ENCODE measurements at places on chromosomes 2 and 18. TPM values are rescaled to one million over a fixed set of nuclear protein-coding genes. Genes with fewer than 3 reads are reported as not detected.

GRCh38 chr2:121372082-121372481, 87.1 kb upstream of the TFCP2L1 start:
- H3K4me1 ChIP-seq = no peaks in the 10 kb centered on the region
- no peak overlapping the region for H3K4me3 ChIP-seq
- peaks cover 16% of the 10 kb centered on the region for H3K36me3 ChIP-seq
- no peak for DNase-seq

- no peaks in the 10 kb centered on the region for H3K4me1 ChIP-seq
- DNase-seq = no peak
- H3K4me3 ChIP-seq = no peak overlapping the region
- no peak overlapping the region for H3K27ac ChIP-seq
Measured at GRCh38 chr2:29492701-29493100, 377.5 kb downstream of the CLIP4 start.

DNA sequence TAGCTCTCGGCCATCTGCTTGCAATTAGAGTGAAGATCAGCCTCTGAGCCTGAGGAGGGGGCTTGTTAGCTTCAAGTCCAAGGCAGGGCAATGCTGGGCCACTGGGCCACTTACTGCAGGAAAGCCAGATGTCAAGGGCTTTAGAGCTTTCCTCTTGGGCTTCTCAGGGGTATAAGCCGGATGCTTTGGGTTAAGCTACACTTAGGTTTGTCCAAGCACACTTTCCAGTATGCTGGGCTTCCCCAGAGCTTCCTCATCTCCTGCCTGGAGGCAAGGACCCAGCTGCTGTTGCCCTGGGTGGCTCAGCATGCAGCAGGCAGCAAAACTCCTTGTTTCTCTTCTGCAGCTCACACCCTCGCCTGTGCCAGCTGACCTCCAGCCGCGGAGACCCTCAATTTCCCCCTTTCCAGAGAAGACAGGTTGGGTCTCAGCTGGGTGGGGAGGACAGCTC, 29.0 kb upstream of the ATOH8 start:
- no peaks in the 10 kb centered on the region for H3K27me3 ChIP-seq
- DNase-seq = no peak

GRCh38 chr2:163345795-163346573, 389.8 kb downstream of the FIGN start:
- no peaks in the 10 kb centered on the region for H3K27me3 ChIP-seq
- no peak overlapping the region for H3K4me3 ChIP-seq
- peaks cover 3% of the 10 kb centered on the region for H3K4me1 ChIP-seq
- H3K27ac ChIP-seq = no peak overlapping the region

GRCh38 chr2:178280244-178280852, 86.0 kb downstream of the OSBPL6 start:
- peak; percentile 74 for DNase-seq
- no peak overlapping the region for H3K4me3 ChIP-seq
- H3K4me1 ChIP-seq = peaks cover 33% of the 10 kb centered on the region
- H3K27me3 ChIP-seq = no peaks in the 10 kb centered on the region
- H3K27ac ChIP-seq = no peak overlapping the region

DNA sequence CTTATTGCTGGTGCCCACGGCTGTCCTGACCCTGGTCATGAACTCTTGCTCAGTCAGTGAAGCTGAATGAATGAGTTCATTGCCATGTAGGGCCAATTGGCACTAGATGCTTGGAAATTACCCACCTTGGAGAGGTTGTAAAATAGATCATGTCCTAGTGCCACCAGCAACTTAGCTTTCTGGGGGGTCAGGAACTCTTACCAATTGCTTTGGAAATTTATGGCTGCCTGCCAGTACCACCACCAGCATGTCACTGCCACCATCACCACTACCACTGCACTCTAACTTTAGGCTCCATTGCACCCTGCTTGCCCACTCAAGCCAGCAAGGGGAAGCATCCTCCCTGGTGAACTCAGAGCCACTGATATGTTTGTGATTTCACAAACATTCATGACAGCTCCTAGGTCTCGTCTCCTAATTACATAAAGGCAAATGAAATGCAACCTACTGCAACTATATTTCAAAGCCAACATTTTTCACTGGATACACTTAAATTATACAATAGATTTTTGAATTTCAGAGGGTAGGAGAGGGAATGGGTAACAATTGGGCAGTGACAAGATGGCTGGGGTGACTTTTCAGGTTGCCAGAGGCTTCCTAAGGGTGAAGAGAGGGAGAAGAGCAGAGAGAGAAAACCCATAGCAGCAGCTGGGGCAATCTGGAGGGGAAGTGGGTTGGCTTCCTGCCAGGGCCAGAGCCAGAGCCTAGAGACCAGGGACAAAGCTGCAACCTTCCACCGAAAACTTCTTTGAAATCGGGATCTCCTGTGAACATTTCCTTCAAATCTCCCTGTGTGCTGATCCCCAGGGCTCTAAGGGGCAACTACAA, 3.5 kb upstream of the EMILIN1 start:
- DNase-seq = peak; percentile 66
- H3K27me3 ChIP-seq = no peaks in the 10 kb centered on the region
- no peak overlapping the region for H3K4me3 ChIP-seq
- peaks cover 3% of the 10 kb centered on the region for H3K36me3 ChIP-seq

- no peak overlapping the region for H3K4me3 ChIP-seq
- peaks cover 20% of the 10 kb centered on the region for H3K4me1 ChIP-seq
- H3K27me3 ChIP-seq = no peaks in the 10 kb centered on the region
- H3K36me3 ChIP-seq = peaks cover 66% of the 10 kb centered on the region
- DNase-seq = no peak
Measured at GRCh38 chr2:165889158-165889557, 64.4 kb downstream of the TTC21B start.

DNA sequence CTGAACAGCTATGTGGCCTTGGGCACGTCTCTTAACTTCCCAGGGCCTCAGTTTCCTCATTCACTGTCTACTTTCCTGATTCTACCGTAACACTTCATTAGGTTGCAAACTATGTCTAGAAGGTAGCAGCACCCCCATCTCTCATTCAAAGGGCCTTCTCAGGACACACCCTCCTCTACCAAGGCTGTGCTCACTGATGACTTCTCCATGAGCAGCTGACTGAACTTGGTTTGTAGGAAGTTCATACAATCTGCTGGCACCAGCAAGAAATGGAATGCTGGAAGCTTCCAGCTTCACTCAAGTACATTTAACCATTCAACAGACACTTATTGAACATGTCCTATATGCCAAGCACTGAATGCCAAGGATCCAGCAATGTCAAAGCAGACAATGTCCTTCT, 250.8 kb upstream of the CTAGE1 start:
- H3K27me3 ChIP-seq = peaks cover 11% of the 10 kb centered on the region
- no peak overlapping the region for H3K27ac ChIP-seq
- H3K4me1 ChIP-seq = no peaks in the 10 kb centered on the region
- H3K36me3 ChIP-seq = no peaks in the 10 kb centered on the region
- DNase-seq = no peak

DNA sequence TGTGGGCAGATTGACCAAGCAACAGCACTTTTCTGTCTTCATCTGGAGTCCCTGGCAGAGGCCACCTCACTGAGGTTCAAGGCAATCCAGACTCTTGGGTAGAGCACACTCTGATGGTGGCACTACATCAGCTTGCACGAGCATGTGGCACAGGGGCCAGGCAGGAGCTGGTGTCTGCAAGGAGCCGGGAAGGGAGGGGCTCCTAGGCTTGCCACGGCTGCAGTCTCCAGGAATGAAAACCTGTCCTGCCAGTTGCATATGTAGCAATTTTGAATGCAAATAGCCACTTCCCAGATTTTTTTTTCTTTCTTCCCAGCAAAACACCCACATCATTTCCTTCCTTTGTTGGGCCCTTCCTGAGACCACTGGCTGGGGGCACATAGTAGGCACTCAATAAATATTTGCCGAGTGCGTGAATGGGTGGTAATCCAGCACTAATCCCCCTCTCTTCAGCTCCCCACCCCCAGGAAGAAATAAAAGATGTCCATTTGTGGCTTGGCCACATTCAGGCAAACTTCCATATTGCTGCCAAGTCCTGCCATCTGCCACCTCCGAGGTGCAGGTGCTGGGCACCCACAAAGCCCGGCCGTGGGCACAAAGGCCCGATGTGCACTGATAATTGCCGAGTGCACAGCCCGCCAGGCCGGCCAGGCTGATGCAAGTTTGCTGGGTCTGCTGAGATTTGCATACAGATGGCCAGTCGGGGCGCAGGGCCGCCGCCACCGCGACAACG, 72.4 kb downstream of the MYCN start:
- H3K27me3 ChIP-seq = no peaks in the 10 kb centered on the region
- no peak overlapping the region for H3K4me3 ChIP-seq
- H3K36me3 ChIP-seq = no peaks in the 10 kb centered on the region
- no peaks in the 10 kb centered on the region for H3K4me1 ChIP-seq
- no peak for DNase-seq
- no peak overlapping the region for H3K27ac ChIP-seq

DNA sequence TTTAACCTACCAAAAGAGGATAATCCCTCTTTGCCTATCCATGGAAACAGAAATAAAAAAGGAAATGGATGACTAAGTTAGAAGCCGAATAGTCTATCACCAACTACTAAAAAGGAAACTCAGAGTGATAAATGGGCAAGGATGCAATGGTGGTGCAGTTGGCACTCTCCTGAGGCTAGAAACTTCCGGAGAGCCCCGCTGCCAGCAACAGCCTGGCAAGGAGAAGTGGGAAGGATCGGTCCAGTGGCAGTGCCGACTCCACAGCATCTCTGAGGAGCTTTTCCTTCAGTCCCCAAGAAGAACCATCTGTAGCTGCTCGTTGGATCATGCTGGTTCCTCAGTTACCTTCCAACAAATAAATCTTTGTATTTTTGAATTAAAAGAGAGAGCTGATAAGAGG, 74.7 kb downstream of the DPP4 start:
- no peak for DNase-seq
- no peaks in the 10 kb centered on the region for H3K27me3 ChIP-seq
- H3K27ac ChIP-seq = no peak overlapping the region
- H3K4me1 ChIP-seq = no peaks in the 10 kb centered on the region
- H3K36me3 ChIP-seq = no peaks in the 10 kb centered on the region

DNA sequence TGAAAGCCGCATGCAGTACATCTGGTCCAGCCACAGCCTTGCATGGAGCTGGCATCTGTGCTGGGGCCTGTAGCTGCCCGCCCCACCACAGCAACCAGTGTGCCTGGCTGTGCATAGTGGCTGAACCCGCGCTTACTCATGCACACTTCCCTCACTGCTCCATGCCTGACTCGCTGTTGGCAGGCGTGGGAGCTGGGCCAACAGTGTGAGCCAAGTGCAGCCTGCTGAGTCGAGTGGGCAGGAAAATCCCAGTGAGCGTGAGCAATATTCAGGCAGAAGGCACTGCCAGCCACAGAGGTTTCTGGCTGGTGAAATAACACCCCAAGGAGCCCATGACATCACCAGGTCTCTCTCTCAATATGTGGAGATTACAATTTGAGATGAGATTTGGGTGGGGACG, 1674.1 kb upstream of the TMEFF2 start:
- H3K27me3 ChIP-seq = no peaks in the 10 kb centered on the region
- peak; percentile 26 for DNase-seq
- H3K27ac ChIP-seq = no peak overlapping the region
- no peaks in the 10 kb centered on the region for H3K36me3 ChIP-seq
- H3K4me3 ChIP-seq = no peak overlapping the region

GRCh38 chr2:70354264-70354949, 52.5 kb upstream of the FAM136A start:
- H3K4me3 ChIP-seq = no peak overlapping the region
- peaks cover 30% of the 10 kb centered on the region for H3K27me3 ChIP-seq
- no peaks in the 10 kb centered on the region for H3K36me3 ChIP-seq
- H3K27ac ChIP-seq = no peak overlapping the region

DNA sequence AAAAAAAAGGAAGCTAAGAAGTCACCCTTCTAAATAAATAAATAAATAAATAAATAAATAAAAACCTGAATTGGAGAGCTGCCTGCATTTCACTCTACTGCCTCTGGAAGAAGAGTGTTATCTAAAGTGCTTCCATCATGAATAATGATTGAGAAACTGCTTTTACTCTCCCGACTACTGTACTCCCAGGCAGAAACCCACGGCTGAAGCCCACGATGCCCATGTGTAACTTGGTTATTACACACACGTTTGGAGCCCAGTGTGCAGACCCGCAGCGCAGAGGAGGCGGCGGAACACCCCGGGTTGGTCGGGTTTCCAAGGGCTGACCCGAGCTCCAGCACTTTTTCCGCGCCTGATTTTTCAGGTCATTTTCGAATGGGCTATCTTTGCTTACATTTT, 697 bp upstream of the SPATS2L start:
- peaks cover 10% of the 10 kb centered on the region for H3K4me1 ChIP-seq
- H3K27ac ChIP-seq = no peak overlapping the region
- peak overlapping the region; percentile 59 for H3K4me3 ChIP-seq
- DNase-seq = peak; percentile 43
- H3K36me3 ChIP-seq = no peaks in the 10 kb centered on the region
- H3K27me3 ChIP-seq = peaks cover 11% of the 10 kb centered on the region

DNA sequence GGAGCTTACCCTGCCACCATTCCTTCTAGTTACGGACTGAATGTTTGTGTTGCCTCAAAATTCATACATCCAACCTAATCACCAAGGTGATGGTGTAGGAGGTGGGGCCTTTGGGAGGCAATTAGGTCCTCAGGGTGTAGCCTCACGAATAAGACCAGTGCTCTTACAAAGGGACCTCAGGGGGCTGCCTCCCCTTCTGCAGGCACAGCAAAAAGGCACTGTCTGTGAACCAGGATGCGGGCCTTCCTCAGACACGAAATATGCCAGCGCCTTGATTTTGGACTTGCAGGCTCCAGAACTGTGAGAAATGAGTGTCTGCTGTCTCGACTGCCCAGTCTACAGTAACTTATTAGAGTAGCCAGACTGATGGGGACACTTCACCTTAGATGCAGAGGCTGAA, 150.4 kb upstream of the HDAC4 start:
- H3K4me3 ChIP-seq = no peak overlapping the region
- no peaks in the 10 kb centered on the region for H3K36me3 ChIP-seq
- no peaks in the 10 kb centered on the region for H3K4me1 ChIP-seq
- H3K27ac ChIP-seq = no peak overlapping the region
- H3K27me3 ChIP-seq = peaks cover 13% of the 10 kb centered on the region

DNA sequence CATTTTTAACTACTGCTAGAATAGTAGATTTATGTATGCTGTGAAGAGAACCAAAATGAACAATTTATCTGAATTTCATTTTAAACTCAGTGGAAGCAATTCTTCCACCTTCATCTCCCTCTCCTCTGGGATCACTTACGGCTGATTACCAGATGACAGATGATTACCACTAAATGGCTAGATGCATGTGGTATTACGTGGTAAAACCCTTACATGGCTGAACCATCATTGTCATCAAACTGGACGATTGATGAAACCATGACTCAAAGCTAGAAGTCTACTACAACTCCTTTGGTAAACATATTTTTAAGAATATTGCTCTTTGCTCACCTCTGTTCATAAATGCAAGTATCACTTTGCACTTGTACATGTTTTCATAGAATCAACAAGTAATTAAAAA, 48.5 kb upstream of the DOCK10 start:
- H3K4me3 ChIP-seq = no peak overlapping the region
- H3K4me1 ChIP-seq = no peaks in the 10 kb centered on the region
- H3K27ac ChIP-seq = no peak overlapping the region
- H3K36me3 ChIP-seq = no peaks in the 10 kb centered on the region
- DNase-seq = no peak
- H3K27me3 ChIP-seq = no peaks in the 10 kb centered on the region

The SYT4 gene
- 2.3 TPM for total RNA-seq

The PPP4R1 gene
- 65.2 TPM for total RNA-seq

The DSG1 gene
- total RNA-seq = not detected

The C2orf66 gene
- 0.28 TPM for total RNA-seq

The ASPRV1 gene
- 0.73 TPM for total RNA-seq

The RAX gene
- 19.3 TPM for total RNA-seq

The OR6B2 gene
- not detected for total RNA-seq

The PAIP2B gene
- 1.1 TPM for total RNA-seq
